H9 (cell line): ENCODE measurements at places on chromosomes 12 and 14. TPM values are rescaled to one million over a fixed set of nuclear protein-coding genes. Genes with fewer than 3 reads are reported as not detected.

CD163 gene
- 0.07 and 0.09 TPM in 2 replicates for total RNA-seq

KRT77 gene
- total RNA-seq: not detected in 2 replicates

KRT71 gene
- not detected in 2 replicates for total RNA-seq

SOCS2 gene
- 57.2 and 59.0 TPM in 2 replicates for total RNA-seq

KRT6C gene
- total RNA-seq: not detected in 2 replicates

LRTM2 gene
- total RNA-seq: not detected in 2 replicates

RDH5 gene
- 4.0 and 6.6 TPM in 2 replicates for total RNA-seq

IL31 gene
- total RNA-seq: not detected in 2 replicates

OR4E2 gene
- total RNA-seq: not detected in 2 replicates

CCDC77 gene
- total RNA-seq: 20.2 and 21.9 TPM in 2 replicates

EEF1AKMT3 gene
- 2.1 and 2.9 TPM in 2 replicates for total RNA-seq

CLEC4C gene
- total RNA-seq: 0.26 TPM in 2 replicates

NAV3 gene
- 0.81 and 3.0 TPM in 2 replicates for total RNA-seq

CACNA2D4 gene
- total RNA-seq: 0.61 and 0.79 TPM in 2 replicates

TAS2R14 gene
- 1.9 and 2.1 TPM in 2 replicates for total RNA-seq

DNA sequence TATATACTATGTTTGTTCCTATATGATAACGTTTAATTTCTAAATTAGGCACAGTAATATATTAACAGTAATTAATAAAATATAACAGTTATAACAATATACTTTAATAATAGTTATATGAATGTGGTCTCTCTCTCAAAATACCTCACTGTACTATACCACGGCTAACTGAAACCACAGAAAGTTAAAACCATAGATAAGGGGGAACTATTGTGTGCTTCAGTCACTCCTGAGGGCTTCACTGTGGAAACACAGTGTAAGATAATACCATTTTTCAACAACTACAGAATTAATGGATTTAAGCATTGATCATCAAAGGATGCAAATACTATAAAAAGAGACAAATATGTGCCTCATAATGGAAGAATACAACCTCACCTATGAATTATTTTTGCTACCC is 266.4 kb upstream of the RGS6 start:
- DNase-seq: no peak

- DNase-seq: no peak
These were observed 1297.3 kb downstream of the AACS start for GRCh38 chr12:126362493-126362892.

GRCh38 chr14:104205781-104206180 is 67.4 kb downstream of the KIF26A start:
- DNase-seq: no peak

GRCh38 chr12:75877763-75878621 is 153.6 kb downstream of the PHLDA1 start:
- DNase-seq: no peak

- no peak for DNase-seq
These were observed 40.7 kb upstream of the HDAC7 start for GRCh38 chr12:47860279-47860841.

DNA sequence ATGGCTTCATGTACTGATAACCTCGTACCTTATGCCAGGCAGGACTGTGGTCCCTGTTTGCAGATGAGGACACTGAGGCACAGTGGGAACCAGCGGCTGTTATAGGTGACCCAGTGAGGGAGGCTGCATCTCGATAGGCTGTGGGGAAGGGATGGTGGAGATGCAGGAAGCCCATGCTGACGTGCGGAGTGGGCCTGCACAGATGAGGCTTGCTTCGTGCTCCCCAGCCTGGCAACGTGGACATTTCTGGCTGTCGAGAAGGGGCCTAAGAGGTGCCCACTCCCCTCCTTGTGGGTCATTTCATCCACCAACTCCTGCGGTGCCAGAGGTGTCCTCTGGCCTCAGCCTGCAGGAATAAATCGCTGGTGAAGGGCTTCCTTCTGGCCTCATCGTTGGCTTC is 107.4 kb downstream of the SLC25A47 start:
- no peak for DNase-seq

DNA sequence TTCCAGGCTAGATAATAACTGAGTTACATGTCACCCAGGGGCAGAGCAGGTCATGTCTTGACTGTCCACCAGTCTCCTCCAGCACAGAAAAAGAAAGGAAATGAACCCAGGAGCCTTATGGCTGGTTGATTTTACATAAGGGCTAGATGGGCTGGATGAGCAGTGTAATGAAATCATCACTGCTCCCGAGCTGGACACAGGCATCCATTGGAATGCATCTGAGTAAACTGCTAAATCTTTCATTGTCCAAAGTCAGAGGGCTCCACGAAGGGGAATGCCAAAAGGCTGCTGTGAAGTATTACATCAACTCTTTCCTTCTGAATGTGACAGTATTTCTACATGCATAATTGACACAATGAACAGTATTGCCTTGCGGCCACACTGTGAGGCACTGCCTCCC is 30.1 kb upstream of the TSPAN11 start:
- DNase-seq: no peak

- DNase-seq: no peak
These were observed 152.4 kb upstream of the FKBP4 start for GRCh38 chr12:2642176-2642892.

GRCh38 chr14:61645247-61645646 is 50.1 kb upstream of the HIF1A start:
- no peak for DNase-seq

DNA sequence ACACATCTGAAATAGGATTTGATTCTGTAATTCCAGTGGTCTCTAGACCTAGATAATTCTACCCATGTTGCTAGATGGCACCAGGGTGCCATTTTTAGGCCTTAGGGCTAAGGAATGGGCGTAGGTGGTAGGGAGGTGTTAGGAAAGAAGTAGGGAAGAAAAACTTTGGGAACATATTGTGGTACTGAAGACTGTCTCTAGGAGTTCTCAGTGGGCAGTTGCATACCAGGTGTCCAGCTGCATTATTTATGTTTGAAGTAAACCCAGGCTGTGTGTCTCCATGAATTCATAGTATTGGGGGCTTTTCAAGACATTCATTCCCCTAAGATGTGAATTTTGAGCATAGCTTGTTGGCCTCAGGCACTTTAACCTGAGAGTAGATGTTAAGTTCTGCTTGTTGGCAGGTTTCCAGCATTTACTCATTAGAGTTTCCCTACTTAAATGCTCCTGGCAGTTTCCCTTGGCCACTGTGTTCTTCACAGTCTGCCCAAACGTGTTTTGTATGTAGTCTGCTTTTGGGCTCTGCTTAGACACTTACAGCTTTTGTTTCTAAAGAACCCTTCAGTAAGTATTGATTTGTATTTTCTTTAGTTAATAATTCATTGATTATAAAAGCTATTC is 31.5 kb upstream of the CCT2 start:
- DNase-seq: no peak

GRCh38 chr14:70186900-70187451 is 1.8 kb downstream of the SLC8A3 start:
- peak; percentile 59 for DNase-seq

- DNase-seq: peak; percentile 65
These were observed 4.6 kb downstream of the TMEM120B start for GRCh38 chr12:121717041-121717699.

- no peak for DNase-seq
These were observed 92.6 kb downstream of the ITPR2 start for GRCh38 chr12:26740348-26740747.

- DNase-seq: no peak
These were observed 50.9 kb downstream of the ZFP36L1 start for GRCh38 chr14:68741839-68742470.

GRCh38 chr14:26370115-26370514 is 227.7 kb downstream of the NOVA1 start:
- no peak for DNase-seq

- DNase-seq: no peak
These were observed 203.7 kb downstream of the SPTSSA start for GRCh38 chr14:34258318-34258717.

DNA sequence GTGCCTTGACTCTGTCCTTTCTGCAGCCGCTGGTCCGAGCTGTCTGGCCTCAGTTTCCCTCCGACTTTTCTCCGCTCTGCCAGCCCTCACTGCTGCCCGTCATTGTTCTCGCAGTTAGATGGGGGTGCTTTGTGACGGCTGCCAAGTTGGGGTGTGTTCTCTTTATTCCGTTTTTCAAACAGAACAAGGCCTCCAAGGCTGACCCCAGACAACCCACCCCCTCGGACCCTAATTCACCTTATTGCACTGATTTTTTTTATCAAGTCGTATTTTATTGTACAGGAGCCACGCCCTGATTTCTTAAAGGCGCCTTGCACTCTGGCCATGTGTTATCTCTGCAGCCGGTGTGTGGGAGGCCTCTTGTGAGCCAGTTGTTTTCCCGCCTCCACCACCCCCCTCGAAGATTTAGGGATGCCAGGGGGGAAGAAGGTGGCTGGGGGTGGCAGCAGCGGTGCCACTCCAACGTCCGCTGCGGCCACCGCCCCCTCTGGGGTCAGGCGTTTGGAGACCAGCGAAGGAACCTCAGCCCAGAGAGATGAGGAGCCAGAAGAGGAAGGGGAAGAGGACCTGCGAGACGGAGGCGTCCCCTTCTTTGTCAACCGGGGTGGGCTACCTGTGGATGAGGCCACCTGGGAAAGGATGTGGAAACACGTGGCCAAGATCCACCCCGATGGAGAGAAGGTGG is 1.3 kb downstream of the VASH1 start:
- peak; percentile 23 for DNase-seq

DNA sequence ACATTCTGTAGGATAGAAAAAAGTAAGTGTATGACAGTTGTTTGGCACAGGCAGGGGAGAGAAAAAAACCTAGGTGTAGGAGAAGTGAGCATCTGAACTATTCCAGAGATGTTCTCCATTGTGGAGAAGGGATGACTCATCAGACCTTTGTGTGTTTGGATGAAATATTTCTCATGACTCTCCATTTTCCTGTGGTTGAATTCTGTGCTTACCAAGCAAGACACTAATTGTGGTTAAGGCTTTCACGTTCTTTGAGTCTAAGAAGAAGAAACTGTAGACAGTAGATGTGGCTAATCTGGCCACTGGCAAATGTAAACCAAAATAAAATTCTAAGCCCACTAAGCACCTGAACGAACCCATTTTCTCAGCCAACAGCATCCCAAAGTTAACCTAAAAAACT is 107.9 kb upstream of the GZMB start:
- no peak for DNase-seq

GRCh38 chr14:36513012-36513420 is 7.0 kb downstream of the NKX2-1 start:
- no peak for DNase-seq

- DNase-seq: no peak
These were observed 160.9 kb downstream of the OTOGL start for GRCh38 chr12:80260269-80260668.

GRCh38 chr12:120242971-120243699 is 22.4 kb downstream of the PXN start:
- DNase-seq: no peak

DNA sequence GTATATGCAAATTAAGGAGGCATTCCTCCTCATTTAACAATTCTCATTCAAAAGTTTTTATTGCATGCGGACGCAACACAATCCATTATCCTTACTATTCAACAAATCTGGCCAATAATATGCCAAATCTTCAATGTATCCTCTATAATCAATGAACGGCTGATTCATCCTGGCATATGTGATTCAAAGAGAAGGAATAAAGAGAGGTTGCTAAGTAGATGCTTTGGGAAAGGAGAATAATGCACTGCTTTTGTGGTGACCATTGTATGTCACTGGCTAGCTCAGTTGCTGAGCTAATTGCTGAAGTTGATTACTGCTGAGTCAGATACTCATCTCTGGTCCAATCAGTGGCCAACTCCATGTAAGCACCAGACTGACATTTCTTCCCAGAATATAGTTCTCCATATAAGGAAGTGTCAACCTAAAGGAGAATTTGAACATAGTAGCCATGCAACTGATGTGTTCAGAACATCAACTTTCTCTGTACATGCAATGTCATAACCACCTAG is 148.0 kb downstream of the PDZRN4 start:
- DNase-seq: no peak

- no peak for DNase-seq
These were observed 95.0 kb downstream of the LMNTD1 start for GRCh38 chr12:25458047-25458552.

GRCh38 chr14:54472315-54472714 is 16.5 kb downstream of the GMFB start:
- no peak for DNase-seq

GRCh38 chr14:104940526-104941150 is 16.0 kb downstream of the PLD4 start:
- DNase-seq: no peak

- DNase-seq: no peak
These were observed 136.4 kb upstream of the NCOR2 start for GRCh38 chr12:124703856-124704255.

- peak; percentile 35 for DNase-seq
These were observed 771.6 kb downstream of the LRFN5 start for GRCh38 chr14:42378274-42378673.

DNA sequence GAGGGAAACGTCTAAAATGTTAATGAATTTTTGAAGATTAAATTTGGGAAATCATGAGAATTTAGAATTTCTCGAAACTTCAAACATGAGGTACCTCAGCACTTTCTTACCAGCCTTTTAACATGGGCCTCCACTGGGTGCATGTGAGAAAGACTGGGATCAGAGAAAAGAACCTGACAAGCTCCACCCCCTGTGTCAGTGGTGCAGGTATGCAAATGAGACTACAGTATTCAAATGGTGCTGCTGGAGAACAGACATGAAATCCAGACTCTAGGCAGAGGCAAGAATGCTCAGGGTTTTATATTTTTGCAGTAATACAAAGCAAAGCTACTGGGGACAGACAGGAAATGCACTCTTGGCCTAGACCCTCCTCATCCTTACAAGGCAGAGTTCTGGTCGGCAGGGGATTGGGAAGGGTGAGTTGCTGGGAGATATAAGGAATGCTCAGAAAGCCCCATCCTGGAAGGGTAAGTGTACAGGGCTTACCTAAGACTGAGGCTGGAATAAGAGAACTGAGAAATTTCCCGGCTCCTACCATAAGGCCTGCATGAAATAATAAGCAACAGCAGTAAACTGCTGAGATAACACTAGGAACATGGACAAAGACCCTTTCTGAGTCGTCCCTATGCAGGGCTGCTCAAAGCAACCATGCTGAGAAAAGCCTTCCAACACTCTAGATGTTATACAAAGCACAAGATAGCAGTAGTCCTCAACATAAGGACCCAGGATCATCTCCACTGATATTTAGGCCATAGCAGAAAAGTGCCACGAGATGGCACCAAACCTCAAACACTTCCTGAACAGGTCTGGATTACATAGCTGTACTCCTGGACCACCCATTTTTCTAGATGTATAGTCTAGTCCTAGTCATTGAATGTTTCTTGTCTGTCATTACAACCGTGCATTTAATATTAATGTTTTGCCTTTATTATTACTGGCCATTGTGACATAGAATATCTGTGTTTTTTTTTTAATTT is 260.8 kb downstream of the RASSF9 start:
- DNase-seq: peak; percentile 61
